CD4-positive, alpha-beta memory T cell (primary cell): ENCODE measurements at places on chromosomes 11 and 22.

- DNase-seq: no peak
Measured at GRCh38 chr22:27445881-27446280, 355.7 kb downstream of the MN1 start.

DNA sequence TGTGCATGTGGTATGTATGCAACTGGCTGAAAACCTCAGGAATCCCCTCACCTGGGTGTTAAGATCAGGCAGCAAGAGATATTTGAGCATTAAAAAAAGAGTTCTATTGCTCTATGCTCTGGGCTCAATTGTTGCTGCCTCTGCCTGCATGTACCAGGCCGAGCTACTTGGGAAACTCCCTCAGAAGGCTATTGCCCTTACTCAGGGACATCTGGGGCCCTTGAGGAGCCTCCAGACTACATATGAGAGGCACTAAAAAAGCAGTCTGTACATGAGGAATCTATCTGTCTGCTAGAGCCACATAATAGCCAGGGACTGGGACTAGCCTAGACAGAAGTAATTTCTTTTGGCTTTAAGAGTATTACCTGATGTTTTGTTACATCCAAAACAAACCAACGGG, 120.1 kb downstream of the SWAP70 start:
- no peak for DNase-seq

DNA sequence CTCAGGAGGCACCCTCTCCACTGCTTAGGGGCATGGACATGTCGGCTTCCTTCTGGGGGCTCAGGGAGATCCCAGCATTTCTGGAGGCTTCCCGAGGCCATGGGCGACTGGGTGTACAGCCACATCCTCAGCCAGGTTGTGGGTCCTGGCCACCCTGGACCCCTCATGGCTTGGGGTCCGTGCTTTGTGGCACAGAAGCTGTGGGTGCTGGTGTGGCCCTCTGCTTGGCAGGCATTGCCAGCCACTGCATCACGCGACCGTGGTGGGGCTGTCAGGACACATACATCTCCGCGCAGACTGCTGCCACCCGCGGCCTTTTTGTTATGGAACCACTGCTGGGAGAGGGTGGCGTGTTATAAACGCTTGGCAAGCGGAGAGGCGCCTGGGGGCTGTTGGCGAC, 1174.9 kb downstream of the BRD1 start:
- DNase-seq: no peak

DNA sequence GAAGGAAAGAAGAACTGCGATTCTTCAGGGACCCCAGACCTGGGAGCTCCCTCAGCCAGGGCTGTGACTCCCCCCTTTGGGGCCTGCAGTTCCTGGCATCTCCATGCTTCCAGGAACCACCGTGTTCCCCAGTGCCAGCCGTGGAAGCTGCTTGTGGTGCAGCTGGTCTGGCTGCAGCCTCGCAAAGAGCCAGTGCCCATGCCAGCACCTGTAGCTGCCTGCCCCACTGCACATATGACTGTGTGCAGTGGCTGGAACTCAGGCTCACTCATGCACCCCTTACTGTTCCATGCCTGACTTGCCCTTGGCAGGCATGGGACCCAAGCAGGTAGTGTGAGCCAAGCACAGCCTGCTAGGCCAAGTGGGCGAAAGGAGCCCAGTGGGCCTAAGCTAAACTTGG, 401.3 kb downstream of the LRRC4C start:
- no peak for DNase-seq

DNA sequence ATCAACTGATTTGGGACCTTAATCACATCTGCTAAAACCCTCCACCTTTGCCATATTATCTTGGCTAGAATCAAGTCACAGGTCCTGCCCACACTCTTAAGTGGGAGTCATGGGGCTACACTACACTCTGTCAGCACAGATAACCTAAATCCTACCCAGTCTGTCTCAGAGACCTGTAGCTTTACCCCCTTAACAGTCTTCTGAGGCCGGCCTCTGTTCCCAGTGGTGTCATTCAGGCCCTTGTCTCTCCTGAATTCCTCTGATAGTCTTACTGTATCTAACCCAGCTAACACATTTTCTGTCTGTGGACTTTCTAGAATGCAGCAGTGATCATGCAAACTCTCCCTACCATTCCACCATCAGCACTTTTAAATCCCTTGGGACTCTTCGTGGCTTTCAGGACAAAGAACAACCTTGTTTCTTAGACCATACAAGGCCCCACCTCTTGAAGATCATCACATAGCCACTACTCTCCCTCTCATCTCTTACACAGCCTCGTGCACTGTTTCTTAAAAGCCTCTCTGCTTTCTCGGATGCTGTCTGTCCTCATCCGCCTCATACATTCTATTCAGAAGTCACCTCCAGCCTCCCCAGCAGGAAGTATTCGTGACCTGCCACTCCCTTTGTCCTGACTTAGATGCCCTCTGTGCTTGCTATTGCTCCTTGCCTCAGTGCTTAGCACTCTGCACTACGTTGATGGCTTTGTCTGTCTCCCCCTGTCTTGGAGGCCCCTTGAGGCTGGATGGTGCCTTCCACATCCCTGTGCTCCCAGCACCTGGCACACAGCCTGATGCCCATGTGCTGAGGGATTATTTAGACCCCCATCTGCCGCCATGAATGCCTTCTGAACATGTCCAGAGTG, 57.9 kb downstream of the PANX1 start:
- DNase-seq: no peak

DNA sequence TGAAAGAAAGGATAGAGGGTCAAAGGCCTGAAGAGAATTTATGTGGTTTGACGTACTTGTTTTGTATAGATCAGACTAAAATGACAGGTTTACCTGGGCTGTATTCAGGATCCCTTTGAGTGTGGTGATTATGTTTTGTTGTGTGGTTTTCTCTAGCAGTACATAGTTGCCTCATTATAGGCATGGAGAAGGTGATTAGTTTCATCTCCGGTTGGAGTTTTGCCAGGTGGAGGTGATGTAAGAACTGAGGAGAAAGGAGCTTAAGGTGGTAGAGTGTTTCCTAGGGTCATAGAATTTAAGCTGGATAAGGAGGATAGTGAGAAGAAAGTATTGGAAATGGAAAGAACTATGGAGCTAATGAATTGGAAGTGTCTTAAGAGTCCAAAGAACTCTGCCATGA, 229.0 kb downstream of the TMEM135 start:
- no peak for DNase-seq

GRCh38 chr11:128290106-128290840, 297.1 kb downstream of the ETS1 start:
- DNase-seq: peak; percentile 85
